Hematopoietic multipotent progenitor cell treated with erythropoietin and hydrocortisone succinate and interleukin-3 and kit ligand, for 4 days (in vitro differentiated cells): ENCODE measurements at places on chromosomes 13 and 19.
A peak's percentile ranks its signal among the peaks of the same experiment; 100 is the strongest.

GRCh38 chr13:81582381-81582780, 1241.5 kb upstream of the SPRY2 start:
- no peak for DNase-seq

- no peak for DNase-seq
Measured at GRCh38 chr19:50796128-50796633, 6.0 kb downstream of the ACP4 start.

DNA sequence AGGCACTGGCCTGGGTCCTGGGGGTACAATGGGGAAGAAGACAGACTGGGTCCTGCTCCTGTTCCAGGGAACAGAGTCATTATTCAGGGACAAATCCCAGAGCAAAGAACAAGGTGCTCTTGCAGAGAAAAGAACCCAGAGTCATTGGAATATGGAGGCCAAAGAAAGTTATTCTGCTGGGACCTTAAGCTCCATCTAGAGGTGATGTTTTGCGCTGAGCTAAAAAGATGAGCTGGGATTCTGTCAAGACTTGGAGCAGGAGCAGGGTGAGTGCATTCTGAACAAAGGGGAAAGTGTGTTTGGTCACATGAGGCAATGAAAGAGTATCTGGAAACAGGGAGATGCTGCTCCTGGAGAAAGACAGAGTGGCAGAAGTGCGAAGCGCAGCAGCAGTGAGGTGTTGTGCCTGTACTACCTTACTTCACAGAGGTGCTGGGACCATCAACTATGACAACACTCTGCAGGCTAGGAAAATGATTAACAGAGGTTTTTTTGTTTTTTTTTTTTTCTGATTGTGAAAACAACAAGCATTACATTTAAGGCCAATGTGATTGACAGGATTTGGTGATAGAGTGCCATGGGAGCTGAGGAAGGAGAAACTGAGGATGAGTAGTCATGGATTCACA, 95.3 kb upstream of the TNFSF11 start:
- DNase-seq = peak; percentile 30

- DNase-seq = no peak
Measured at GRCh38 chr13:109669234-109669612, 117.2 kb downstream of the IRS2 start.

DNA sequence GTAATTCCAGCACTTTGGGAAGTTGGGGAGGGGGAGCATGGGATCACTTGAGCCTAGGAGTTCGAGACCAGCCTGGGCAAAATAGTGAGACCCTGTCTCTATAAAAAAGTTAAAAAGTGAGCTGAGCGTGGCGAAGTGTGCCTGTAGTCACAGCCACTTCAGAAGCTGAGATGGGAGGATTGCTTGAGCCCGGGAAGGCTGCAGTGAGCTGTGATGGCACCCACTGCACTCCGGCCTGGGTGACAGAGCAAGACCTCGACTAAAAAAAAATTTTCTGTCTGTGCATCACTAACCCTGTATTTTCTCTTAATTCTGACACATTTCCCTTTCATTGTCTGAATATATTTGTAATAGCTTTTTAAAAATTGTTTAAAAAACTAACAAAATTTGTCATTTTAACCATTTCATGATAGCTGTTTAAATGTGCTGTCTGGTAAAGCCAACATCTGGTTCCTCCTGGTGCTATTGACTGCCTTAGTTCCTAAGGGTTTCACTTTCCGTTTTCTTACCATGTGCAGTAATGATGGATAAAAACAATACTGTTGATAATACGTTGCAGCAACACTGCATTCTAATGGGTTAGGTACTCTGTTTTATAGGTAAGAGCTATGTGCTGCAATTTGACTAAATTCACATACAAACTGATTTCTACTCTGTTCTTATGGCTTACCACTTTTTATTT, 29.7 kb downstream of the LATS2 start:
- DNase-seq = no peak

GRCh38 chr19:33350538-33351309, 22.8 kb upstream of the CEBPG start:
- DNase-seq = no peak

DNA sequence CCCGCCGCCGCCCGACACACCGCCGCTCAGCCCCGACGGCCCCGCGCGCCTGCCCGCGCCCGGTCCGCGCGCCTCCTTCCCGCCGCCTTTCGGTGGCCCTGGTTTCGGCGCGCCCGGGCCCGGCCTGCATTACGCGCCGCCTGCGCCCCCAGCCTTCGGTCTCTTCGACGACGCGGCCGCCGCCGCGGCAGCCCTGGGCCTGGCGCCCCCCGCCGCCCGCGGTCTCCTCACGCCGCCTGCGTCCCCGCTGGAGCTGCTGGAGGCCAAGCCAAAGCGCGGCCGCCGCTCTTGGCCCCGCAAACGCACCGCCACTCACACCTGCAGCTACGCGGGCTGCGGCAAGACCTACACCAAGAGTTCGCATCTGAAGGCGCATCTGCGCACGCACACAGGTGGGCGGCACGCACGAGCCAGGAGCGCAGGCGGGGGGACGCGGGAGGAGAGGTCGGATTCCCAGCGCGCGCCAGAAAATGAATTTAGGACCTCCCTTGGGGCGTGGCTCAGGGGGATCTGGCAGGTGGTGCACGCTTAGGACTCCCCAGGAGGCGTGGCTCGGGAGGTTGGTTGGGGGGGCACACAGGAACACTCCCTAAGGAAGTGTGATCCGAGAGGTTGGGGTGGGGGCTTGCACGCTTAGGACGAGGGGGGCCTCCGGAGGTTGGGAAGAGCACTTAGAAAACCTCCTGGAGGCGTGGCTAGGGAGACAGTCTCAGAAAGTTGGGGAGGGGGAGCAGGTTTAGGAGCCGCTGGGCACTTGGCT, 1.2 kb downstream of the KLF2 start:
- no peak for DNase-seq

- DNase-seq = no peak
Measured at GRCh38 chr13:112870737-112871287, 98.2 kb upstream of the MCF2L start.

GRCh38 chr13:113562085-113562749, 22.3 kb upstream of the TFDP1 start:
- peak; percentile 87 for DNase-seq

- peak; percentile 62 for DNase-seq
Measured at GRCh38 chr19:40685563-40685962, 4.9 kb downstream of the NUMBL start.

DNA sequence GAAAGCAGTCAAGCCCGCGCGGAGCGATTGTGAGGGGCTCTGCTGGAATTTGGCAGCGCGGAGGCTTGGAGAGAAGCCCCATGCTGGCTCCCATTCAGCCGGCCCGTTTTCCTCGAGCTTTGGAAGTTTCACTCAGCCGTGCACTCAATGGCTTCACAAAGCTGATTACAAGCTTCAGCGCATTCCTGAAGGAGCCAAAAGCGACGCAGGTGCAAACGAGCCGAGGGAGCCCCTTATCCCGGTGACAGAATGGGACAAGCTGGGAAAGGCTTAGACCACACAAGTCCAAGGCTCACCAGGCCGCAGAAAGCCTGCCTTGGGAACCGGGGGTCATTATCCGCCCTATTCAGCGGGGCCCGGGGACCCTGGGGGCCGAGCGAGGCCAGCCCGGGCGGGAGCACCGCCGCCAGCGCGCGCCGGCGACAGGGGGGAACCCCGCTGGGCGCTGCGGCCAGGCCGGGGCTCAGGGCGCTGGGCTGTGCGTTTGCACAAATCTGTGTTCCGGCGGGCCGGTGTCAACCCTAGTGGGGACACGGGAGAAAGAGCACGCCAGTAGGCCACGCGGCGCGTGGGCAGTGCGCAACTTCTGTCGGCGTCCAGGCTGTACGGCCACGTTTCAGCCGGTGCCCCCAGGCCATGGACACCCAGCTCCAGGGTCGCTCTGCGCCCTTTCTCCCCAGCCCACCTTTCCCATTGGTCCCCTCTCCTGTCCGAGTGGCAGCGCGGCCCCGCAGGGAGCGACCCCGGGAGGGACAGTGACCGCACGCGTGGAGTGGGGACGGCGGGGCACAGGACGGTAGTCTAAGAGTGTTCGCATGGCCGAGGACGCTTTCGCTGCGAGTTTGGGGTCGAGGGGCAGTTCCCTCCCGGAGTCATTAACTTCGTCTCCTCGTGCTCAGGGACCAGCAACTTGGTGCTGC, 37.3 kb downstream of the SOX1 start:
- no peak for DNase-seq

- peak; percentile 77 for DNase-seq
Measured at GRCh38 chr19:14089662-14090508, 666 bp downstream of the SAMD1 start.

- peak; percentile 91 for DNase-seq
Measured at GRCh38 chr13:112711528-112712265, 21.9 kb downstream of the ATP11A start.

- peak; percentile 100 for DNase-seq
Measured at GRCh38 chr19:55654323-55654867, 440 bp upstream of the U2AF2 start.

DNA sequence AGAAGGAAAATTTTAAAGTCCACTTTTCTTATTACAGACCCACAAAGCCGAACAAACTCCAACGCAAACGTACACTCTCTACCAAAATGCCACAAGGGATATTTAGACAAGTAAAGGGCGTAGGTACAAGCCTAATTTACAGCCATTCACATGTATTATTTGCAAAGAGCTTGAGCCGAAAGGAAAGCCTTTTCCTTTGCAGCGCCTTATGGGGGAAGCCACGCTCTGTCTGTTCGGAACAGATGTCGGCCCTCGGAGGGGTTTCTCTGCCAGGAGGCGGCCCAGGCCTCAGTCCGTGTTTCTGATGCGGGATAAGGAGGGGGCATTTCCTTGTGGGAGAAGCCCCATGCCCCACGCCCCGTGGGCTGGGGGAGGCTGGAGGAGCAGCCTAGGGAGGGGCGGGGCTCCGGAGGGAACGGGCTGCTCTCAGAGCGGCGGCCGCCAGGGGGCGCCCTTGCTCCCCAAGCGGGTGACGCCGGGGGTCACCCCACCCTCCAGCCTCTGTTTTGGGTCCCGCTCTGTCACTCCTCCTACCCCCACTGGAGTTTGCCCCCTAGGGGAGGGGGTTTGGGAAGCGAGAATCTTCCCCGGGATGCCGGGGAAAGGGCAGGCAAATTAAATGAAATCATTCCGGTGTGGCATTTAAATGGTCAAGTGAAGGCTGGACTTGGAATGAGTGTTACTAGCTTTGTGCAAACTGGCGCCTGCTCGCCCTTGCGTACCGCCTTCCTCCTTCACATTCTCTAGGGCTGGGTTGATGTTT, 2.9 kb downstream of the HTR2A start:
- peak; percentile 82 for DNase-seq

DNA sequence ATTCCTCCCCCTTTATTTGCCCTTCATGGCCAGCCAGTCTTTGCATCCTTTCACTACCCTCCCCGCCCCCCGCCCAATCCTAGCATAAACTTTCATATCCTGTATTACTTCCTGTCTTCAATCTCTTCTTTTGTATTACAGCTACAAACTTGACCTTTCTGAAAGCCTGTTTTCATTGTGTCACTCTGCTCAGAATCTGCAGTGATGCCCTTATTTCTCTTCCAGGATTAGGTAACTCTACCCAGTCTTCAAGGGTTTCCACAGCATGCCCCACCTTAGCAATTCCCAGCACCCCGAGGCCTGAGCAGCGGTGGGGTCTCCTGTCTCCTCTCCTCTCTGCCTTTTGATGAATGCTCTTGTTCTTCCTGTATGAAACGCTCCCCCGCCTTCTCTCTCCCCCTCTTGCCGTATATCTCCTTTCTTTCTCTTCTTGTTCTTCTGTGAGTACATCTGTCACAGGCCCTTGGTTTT, 145.6 kb downstream of the SHISA2 start:
- no peak for DNase-seq

DNA sequence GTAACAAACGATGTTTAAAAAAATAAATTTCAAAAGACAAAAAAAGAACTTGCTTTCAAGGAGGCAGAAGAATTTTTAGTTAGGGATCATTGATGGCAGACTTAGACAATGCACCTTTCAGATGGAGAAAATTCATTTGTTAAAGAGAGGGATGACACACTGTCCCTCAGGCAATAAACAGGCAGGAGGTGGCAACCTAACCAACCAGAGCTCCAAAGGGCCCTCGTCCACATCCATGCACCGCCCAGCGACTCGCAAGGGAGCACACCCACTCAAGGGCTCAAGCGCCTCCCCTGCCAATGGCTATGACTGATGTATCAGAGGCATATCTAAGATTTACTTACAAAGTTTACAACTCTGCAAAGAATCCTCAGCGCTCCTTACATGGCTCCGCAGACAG, 81.9 kb downstream of the TUBGCP3 start:
- DNase-seq = no peak

- peak; percentile 44 for DNase-seq
Measured at GRCh38 chr19:2252055-2252796, 3.1 kb downstream of the AMH start.

- DNase-seq = no peak
Measured at GRCh38 chr13:100158569-100158968, 69.7 kb downstream of the PCCA start.

DNA sequence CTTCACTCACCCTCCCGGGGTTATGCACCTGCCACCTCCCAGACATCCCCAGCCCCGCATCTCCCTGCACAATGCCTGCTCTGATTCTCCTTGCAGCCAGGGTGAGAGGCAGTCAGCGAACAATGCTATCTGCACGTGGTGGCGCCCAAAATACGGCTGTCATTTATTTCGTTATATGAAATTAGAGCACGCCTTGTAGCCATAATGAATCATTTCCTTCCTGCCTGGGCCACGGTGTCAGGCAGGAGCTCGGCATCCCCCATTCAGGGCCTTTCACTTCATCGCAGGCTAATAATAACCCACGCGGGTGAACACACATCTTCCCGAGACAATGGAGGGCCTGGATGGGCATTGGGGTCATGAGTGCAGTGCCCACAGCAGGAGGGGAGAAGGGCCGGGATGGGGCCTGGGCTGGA, 143.8 kb upstream of the ZNF507 start:
- DNase-seq = peak; percentile 75

DNA sequence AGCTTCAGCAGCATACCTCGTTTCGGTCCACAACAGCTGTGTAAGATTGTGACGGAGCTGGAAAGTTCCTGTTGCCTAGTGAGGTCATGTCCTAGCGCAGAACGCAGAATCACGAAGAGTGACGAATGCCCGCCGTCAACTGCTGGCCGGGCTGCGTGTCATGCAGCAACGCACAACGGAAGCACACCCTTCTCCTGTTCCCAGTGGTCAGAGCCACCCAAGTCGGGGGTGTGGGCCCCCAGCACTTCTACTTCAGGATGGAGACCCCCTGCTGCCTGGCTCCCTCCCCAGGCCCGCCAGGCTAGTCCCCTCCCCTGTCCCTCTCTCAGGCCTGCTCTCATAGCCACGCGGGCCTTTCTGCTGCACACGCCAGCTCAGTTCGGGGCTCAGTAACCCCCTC, 25.9 kb downstream of the C2CD4C start:
- no peak for DNase-seq

- DNase-seq = no peak
Measured at GRCh38 chr13:20559659-20560356, 7.1 kb upstream of the IFT88 start.

- no peak for DNase-seq
Measured at GRCh38 chr19:45440259-45440638, 16.5 kb upstream of the ERCC1 start.

GRCh38 chr13:35886332-35887114, 244.7 kb downstream of the DCLK1 start:
- no peak for DNase-seq

DNA sequence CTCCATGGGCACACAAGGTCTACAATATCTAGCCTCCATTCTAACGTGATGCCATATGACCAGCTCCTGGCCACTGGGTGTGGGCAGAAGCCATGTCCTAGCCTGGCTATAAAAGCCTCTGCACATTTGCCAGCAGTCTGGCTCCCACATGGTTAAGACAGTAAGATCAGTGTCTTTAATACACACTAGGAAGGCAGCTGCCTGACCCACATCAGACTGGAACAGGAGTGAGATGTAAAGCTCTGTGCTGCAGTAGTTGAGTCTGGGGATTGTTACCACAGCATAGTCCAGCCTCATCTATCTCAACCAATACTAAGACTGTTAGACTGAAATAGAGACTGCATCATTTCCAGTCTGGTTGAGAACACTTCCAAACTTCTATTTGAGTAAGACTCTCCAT, 533.1 kb downstream of the IRS2 start:
- no peak for DNase-seq
